Progenitor cell of endocrine pancreas (in vitro differentiated cells): ENCODE measurements at places on chromosomes 3 and 15. TPM values are rescaled to one million over a fixed set of nuclear protein-coding genes. Genes with fewer than 3 reads are reported as not detected.

DNA sequence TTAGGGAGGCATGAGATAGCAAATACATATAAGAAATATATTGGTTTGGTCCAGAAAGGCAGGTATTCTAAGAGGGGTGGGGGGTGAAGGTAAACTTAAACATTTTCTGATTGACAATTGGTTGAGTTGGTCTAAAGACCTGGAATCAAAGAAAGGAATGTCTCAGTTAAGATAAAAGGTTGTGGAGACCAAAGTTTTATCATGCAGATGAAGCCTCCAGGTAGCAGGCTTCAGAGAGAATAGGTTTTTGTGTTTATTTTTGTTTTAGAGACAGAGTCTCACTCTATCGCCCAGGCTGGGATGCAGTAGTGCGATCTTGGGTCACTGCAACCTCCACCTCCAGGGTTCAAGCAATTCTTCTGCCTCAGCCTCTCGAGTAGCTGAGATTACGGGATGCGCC is 80.5 kb downstream of the NPAP1 start:
- no peak for DNase-seq

GRCh38 chr15:25173241-25174028 is 218.6 kb downstream of the SNRPN start:
- DNase-seq, result no peak

DNA sequence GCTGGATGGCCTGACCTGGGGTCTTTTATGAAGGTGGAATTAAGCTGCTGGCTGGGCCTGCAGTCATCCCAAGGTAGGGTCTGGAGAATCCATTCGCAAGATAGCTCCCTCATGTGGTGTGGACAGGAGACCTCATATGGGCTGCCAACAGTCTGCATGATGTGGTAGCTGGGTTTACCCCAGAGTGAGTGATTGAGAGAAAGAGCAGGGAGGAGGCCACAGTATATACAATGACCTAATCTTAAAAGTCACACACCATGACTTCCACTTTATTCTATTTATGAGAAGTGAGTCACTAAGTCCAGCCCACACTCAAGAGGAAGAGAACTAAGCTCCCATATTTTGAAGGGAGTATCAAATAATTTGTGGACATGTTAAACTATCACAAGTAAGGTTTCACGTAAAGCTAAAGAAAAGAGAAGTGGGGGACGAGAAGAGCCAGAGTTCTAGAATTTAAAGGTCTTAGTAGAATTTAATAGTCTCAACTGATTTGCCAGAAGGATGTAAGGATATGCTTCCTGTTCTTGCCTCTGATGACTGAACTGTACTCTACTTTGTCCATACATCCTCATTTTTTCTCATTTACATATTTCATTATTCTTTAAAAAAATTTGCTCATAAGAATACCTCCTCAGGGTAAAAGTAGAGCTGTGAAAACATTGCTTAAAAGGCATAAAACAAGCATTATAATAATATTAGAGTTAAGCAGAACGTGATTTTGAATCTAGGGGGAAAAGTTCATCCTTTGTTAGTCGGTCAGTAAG is 184.4 kb downstream of the PEX5L start:
- no peak for DNase-seq

- no peak for DNase-seq
Measured at GRCh38 chr3:148911592-148911991, 46.5 kb downstream of the CPA3 start.

GRCh38 chr15:88178631-88179030 is 77.9 kb downstream of the NTRK3 start:
- DNase-seq, result no peak

- no peak for DNase-seq
Measured at GRCh38 chr3:129672412-129672811, 65.9 kb upstream of the PLXND1 start.

DNA sequence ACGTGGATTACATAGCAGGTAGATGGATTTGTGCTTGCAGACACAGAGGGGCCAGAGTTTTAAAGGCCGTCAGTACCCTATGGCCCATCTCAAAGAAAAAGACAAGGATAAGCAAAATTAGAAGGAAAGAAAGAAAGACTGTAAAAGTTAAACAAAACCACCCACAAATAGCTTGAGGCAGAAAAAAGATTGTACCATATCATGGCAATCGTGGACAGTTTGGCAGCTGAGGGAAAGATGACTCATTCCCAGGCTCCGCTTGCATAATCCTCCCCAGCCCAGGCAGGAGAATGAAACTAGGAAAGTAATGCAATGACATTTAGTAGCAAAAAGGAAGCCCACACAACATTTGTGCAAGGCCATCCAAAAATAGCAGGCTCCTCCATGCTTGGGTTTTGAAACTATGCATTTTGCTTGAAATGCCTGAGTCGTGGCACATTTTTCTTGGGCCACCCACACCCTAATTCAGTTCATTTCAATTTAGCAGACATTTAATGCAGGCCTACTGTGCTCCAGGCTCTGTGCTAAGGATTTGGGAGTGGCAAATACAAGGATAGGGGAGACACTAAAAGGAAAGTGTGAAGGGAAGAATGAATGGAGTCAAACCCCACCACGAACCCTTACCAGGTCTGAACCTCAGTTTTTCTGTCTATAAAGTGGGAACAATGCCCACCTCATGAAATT is 40.9 kb upstream of the SMAD3 start:
- no peak for DNase-seq

- no peak for DNase-seq
Measured at GRCh38 chr3:31968927-31969418, 12.1 kb downstream of the OSBPL10 start.

DNA sequence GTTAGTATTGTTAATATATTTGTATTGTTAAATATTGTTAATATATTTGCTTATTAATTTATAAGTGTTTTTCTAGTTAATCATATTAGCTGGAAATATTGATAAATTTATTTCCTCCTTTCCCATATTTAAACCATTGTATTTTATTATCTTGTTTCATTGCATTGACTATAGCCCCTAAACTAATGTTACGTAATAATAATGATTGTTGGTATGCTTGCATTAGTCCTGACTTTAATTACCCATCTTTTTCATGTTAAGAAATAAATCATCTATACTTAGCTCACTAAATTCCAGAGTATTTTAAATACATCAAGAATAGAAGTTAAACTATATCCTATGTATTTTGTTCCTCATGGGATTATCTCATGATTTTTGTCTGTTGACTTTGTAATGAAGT is 368.2 kb downstream of the LSAMP start:
- no peak for DNase-seq

DNA sequence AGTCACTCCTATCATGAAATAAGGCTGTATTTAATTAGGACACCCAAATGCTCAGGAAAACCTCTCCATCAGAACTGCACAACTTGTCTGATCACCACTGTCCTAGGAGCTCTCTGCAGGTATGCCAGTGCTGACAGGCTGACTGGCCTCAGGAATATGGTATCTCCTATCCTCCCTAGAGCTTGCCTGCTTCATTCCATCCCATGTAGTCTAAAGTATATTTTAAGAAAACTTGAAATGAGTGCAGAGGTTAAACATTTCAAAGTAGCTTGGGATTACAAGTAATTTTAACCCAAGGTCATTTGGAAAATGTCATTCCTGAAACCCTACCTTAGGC is 23.7 kb downstream of the FILIP1L start:
- no peak for DNase-seq

DNA sequence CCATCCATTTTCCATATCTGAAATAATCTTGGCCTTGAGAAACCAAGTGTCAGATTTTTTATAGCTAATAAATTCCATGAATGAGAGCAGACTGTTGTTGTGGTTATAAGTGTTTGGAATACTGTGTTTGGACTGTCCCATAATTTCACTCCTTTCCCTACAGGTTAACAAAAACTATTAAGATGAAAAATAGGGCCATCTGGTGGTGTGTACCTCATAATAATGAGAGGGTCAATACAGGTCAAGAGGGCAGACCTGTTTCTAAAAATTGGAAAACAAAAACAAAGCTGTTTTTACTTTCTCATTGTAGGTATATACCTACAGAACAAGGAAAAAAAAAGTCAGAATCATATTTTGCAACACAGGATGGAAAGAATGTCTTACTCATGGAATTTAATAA is 553.8 kb upstream of the SGO1 start:
- no peak for DNase-seq

DNA sequence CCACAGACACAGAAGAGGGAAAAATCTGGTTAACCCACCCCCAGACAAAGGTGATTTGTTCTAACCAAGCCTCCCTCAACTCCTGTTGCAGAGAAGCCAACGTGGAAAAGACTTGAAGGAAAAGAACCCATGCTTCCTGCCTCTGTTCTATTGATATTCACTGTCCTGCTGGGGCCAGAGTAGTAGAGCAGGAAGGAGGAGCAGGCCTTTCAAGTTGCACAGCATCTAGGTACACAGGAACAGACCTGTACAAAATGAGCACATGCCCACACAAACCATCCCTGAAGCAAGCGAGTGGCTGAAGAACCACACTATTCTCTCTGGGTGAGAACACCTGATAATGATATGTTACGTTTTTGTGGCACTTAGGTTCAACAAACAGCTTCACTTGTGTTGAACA is 29.9 kb downstream of the RASGRP1 start:
- no peak for DNase-seq

DNA sequence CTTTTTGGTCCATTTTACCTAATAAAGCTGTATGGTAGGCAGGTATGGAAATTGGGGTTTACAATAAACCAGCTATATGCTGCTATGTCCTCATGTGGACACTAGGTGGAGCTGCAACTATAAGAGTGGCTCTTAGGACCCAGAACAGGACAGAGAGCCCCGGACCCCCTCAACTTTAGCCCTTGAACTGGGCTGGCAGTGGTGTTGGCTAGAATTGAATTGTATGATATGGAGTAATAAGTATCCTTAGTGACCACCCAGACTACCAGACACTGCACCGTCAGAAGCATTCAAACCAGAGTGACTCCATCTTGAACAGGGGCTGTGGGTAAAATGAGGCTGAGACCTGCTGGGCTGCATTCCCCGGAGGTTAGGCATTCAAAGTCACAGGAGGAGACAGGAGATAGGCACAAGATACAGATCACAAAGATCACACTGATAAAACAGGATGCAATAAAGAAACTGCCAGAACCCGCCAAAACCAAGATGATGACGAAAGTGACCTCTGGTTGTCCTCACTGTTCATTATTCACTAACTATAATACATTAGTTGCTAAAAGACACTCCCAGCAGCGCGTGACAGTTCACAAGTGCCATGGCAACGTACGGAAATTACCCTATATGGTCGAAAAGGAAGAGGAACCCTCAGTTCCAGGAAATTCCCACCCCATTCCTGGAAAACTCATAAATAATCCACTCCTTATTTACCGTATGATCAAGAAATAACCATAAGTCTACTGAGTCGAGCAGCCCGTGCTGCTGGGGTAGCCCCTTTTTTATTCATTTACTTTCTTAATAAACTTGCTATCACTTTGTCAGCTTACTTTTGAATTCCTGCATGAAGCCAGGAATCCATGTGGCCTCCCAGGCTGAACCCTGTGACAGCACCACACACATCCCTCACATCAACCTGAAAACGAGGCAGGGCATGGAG is 68.7 kb upstream of the BLM start:
- peak; percentile 43 for DNase-seq

GRCh38 chr3:186451371-186451770 is 89.3 kb upstream of the DGKG start:
- DNase-seq, result no peak

- DNase-seq, result no peak
Measured at GRCh38 chr15:64132217-64132616, 19.3 kb upstream of the SNX22 start.

DNA sequence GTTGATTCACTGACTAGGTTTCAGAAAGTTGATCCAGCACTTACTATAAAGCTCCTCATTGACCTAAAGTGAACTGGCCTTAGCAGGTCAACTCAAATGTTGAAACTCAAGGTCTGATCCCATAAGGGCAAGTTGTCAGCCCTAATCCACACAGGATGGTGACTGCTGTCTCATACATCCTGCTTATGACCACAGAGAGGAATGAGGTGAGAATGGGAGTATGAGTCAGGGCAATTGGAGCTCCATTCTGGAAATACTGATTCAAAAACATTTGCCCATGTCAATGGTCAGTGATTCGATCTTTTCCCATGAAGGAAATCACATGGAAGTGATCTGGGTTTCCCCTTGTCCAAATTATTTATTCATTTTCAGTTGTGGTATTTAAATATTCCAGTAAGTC is 78.7 kb downstream of the ZNF385D start:
- DNase-seq, result no peak

DNA sequence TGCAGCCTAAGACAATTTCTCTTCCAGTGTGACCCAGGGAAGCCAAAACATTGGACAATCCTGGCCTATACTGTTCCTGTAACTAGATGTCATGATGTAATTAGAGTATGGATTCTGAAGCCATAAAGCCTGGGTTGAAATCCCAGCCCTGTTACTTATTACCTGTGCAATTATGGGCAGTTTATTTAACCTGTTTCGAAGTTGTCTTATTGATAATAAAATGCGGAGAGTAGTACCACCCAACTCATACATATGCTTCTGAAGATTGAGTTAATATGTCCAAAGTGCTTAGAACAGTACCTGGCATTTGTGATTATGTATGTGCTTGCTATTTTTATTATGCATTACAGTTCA is 30.1 kb downstream of the PPP4R2 start:
- no peak for DNase-seq

- no peak for DNase-seq
Measured at GRCh38 chr15:70327856-70328678, 230.3 kb upstream of the TLE3 start.

DNA sequence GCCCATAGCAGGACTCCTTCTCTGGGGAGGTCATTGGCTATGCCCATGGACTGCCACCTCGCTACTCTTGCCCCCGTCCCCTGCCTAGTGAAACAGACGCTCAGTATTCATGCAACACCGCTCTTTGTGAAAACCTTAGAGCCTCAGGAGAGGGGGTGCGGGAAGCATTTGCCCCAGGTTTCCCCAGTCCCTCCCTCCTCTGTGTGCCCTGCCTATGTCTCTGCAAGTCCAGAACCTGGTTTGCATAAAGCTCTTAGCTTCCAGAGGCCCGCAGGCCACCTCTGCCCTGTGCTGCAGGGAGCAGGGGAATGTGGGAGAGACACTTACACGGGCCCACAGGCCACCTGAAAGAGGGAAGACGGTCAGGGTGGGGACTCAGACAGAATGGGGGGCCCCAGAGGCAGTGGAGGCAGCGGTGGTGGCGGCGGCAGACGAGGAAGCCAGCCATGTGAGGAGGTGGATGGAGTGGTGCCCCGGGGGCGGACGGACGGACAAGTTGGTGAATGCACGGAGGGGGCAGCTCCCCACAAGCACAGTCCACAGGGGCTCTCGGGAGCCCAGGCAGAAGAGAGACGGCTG is 33.8 kb upstream of the CTSH start:
- no peak for DNase-seq

The CADPS gene
- total RNA-seq, result 145 and 149 TPM in 2 replicates

The NPRL2 gene
- 25.7 and 31.6 TPM in 2 replicates for total RNA-seq

The SELENOK gene
- total RNA-seq, result 40.2 and 44.2 TPM in 2 replicates

The FAM107A gene
- total RNA-seq, result 0.09 TPM in 1 of 2 replicates, not detected in the other

The LRRN1 gene
- total RNA-seq, result 208 and 222 TPM in 2 replicates

The DNAH12 gene
- 1.1 and 1.2 TPM in 2 replicates for total RNA-seq

The INKA1 gene
- total RNA-seq, result not detected in 2 replicates

The SKOR1 gene
- total RNA-seq, result 0.60 and 0.75 TPM in 2 replicates

The DNAJA4 gene
- 4.6 and 4.8 TPM in 2 replicates for total RNA-seq

The SERPINI2 gene
- total RNA-seq, result 1.8 and 2.0 TPM in 2 replicates

The HESX1 gene
- total RNA-seq, result 0.80 and 0.96 TPM in 2 replicates

The TRIM59 gene
- total RNA-seq, result 24.5 and 24.8 TPM in 2 replicates

The LYZL4 gene
- not detected in 2 replicates for total RNA-seq
